ENCODE measurements at places on chromosomes 16 and 17.

GRCh38 chr17:46193151-46193625 is at the start of gene KANSL1:
TSS of gene KANSL1 (minus strand) at chr17:46193429. CDS start at chr17:46172143, 21,286 bp downstream.
- DNase-seq = peak; percentile 78

- no peak for DNase-seq
These were observed 4.6 kb downstream of the PYCR1 start for GRCh38 chr17:81932333-81932983.

DNA sequence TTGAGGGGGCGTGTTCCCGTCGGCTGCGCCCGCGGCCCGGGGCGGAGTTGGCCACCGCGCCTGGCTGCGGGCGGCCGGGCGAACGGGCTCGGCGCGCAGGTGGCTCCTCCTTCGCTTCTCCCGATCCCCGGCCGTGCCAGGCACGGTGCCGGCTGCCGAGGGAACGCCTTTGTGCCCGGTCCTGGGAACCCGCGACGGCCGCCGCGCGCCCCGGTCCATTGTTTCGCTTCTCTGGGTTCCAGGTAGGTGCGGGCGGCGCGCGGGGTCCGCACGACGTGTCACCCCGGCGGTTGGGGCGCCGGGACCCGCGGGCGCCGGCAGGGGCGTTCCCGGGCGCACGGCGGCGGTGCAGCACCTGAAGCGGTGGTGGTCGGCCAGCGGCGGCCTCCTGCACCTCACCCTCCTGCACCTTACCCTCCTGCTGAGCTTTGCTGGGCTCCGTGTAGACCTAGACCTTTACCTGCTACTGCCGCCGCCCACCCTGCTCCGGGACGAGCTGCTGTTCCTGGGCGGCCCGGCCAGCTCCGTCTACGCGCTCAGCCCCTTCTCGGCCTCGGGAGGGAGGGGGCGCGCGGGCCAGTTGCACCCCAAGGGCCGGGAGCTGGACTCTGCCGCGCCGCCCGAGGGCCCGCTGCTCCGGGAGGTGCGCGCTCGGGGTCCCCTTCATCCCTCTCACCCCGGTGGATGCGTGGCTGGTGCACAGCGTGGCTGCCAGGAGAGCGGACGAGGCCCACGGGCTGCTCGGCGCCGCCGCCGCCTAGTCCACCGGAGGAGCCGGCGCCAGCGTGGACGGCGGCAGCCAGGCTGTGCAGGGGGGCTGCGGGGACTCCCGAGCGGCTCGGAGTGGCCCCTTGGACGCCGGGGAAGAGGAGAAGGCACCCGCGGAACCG is 99.9 kb downstream of the EFCAB13 start:
- no peak for DNase-seq

DNA sequence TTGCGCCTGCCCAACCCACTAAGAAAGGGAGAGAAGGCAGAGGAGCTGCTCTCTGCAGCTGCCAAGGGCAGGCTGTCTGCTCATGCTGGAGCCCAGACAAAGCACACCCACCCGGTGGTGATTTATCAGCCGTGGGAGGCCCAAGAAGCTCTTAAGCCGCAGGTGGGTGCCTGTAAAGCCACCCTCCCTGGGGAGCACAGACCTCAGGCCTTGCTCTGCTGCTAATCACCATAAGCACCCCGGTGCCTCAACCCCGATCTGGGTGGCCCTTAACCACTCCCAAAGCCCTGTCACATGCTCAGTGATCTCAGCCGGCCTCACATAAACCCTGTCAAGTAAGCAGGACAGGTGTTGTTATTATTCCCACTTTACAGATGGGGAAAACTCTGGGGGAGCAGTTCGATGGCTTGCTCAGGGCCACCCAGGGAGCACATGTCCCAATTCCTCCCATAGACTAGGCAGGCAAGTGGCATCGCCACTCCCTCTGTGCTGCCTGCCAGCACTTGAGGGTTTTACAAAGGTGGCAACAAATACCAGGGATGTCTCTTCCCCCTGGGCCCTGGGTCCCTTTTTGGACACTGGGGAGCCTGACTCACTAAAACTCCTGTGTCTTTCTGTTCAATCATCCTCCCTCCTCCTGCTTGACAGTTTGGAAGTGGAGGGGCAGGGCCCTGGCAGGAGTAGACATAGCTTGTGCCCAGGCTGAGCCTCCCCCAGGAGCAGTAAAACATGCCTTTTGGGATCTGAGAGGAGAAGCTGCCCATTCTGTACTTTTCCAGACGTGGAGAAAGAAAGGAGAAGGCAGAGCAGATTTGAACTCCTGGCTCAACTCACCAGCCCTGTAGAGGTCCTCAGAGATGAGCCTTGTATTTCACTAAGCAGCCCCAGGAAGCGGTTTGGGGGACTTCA is 299.3 kb downstream of the SOX9 start:
- DNase-seq = no peak

- no peak for DNase-seq
These were observed 48.9 kb downstream of the UBE2G1 start for GRCh38 chr17:4317610-4318009.

DNA sequence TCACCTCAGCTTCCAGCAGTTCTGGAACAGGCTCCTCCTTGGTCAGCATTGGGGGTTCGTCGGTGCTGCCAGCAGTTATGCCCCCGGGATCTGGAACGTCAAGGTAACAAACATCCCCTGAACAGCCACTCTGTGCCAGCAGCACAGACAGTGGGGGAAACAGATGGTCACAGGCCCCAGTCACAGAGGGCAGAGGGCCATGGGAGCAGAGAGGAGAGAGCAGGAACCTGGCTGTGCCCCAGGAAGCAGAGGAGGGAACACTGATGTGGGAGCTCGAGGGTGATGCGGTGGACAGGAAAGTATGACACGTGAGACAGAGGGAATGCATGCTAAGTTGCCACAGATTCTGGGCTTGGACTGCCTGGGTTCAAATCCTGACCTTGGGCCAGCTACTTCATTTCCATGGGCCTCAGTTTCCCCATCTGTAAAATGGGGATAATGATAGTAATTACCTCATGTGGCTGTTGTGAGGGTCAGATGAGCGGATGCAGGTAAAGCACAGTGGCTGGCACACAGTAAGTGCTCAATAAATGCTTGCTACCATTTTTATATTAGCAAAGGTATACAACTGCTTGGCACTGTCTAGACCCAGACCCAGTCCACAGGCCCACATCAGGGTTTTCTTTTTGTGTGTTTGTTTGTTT is 4.9 kb downstream of the BCL7C start:
- DNase-seq = no peak

DNA sequence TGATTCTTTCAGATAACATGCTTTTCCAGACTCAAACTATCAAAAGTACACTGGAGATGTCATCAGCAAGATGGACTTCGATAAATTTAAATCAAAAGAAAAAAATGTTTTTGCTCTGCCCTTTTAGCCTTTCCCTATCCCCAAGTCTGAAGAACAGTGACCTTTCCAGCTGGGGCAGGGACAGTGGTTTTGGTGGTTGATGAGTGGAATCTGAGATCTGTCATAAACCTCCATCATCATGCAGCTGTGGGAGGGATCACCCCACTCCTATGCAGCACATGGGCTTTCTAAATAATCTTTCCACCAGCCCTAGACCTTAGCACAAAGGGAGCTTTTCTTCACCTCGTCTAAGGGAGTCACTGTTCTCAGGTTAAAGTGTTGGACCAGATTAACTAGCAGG is 869.5 kb upstream of the SOX9 start:
- no peak for DNase-seq

DNA sequence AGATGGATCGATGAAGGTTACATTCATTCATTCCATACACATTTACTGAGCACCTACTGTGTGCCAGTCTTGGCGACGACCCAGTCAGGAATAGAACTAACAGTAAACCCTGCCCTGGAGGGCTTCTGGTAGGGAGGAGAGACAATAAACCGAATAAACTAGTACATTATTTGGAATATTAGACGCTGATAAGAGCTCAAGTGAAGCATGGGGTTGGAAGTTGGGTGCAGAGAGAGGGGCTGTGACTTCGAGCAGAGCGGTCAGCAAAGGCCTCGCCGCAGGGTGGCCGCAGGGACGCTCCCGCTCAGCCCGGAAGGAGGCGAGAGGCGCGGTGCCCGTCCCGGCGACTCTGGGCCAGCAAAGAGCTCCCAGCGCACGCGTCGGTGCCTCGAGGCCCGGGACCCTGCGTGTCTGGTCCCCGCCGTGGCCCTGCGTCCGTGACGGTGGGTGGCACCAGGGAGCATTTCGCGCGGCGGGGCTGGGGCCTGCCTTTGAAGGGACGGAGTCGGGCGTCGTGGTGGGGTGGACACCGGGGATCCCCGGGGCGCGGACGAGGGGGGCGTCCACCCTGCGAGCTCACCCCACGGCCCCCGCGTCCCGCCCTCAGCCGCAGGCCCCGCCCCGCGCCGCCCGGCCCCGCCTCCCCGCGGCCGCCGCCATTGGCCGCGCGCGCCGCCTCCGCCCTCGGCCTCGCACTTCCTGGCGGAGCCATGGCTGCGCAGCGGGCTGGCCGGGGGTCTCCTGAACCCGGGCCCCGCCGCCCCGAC is at the start of gene KLHL36:
Gene KLHL36 (plus strand): TSS at position 684 of the 767 bp plus-strand sequence. CDS start 2,357 bp downstream, outside the sequence.
- no peak for DNase-seq

DNA sequence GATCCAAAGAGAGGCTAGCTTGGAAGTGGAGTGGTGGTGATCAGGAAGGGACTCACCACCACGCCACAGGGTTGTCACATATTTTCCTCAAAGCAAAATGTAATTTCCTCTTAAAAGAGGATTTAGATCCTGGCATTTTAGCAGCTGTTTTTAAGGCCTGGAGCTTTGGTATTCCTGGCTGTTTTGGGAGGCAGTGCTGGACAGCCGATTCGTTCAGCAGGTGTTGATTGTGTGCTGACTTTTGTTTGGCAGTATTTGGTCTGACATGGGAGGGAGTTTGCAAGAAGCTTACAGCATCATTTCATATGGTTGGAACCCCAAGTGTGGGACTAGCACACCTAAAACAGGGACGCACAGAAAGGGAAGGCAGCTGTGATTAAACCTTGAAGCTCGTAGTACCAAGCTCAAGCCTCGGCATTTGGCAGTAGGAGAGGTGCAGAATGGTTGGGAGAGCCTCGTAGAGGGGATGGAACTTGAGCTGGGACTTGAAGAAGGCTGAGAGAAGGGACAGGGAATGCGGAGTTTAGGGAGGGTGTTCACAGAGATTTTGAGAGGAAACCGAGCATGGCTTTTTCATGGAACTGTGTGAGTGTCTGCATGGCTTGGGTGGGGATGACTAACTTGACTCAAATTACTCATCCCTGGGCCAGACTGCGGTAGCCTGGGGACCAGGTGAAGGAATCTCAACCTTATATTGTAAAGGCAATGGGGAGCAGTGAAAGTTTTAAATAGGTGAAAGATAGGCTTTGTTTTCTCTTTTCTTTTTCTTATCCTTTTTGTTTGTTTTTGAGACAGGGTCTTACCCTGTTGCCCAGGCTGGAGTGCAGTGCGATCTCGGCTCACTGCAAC is 52.3 kb downstream of the RPTOR start:
- no peak for DNase-seq

GRCh38 chr17:39702901-39703893 is 3.3 kb downstream of the ERBB2 start:
- DNase-seq = no peak

- DNase-seq = no peak
These were observed 86.8 kb upstream of the SALL1 start for GRCh38 chr16:51237861-51238378.

- no peak for DNase-seq
These were observed 16.2 kb downstream of the MYLK3 start for GRCh38 chr16:46731691-46732555.

DNA sequence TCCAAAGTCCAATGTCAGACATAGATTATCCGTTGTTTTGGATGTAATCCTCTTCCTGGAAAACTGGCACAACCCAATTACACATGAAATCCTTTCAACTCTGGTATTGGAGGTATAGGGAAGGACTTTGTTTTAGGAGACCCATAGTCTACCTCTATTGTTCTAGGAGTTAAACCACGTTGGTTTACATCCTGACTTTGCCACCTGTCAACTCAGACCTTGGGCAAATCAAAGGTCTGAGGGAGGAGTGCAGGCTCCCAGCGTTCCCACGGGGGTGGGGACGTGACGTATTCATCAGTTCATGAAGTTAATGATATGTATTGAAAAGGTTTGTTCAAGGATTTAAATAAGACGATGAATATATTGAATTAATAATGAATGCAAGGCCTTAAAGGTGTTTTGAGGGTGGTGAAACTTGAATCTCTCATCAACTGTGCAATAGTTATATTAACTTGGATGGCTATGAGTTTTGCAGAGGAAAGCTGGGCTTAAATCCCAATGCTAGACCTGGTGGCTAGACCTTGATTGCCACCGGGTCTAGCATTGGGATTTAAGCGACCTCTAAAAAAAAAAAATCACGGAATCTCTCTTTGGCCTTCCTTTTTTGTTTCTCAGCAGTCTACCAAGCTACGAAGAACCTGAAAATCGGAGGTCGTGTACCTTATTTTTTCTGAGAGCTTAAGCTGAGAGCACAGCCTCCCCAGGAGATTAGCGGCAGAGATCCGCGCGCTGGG is 744 bp upstream of the NF1 start:
- no peak for DNase-seq

DNA sequence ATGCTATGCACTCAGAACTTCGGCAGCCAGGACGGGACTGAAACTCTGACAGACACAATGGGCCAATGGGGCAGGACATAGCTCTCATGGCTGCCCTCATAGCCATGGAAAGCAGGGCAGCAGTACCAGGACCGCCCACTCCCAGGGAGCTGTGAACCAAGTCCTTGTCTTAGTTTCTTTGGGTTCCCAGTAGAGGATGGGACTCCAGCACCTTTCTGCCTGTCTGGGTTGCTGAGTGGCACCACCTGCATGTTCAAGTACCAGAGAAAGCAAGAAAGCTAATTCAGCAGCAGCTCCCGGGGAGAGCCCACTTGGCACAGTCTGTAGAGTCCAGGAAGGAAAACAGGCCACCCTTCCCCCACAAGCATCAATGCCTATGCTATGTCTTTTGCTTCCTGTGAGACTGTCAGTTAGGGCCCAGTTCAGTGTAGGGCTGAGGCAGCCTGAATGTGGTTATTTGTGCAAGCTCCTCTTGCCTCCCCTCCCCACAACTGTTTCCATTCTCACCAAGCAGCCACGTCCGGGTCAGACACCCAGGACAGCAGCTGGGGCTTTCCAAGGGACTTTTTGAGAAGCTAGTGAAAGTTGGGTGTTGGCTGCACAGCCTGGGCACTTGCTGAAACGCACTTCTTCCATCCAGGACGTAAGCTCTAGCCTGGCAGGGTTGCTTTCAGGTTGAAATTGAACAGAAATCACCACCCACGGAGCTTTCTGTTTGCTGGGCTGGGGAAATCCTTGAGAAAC is 7.8 kb downstream of the SUPT4H1 start:
- no peak for DNase-seq

DNA sequence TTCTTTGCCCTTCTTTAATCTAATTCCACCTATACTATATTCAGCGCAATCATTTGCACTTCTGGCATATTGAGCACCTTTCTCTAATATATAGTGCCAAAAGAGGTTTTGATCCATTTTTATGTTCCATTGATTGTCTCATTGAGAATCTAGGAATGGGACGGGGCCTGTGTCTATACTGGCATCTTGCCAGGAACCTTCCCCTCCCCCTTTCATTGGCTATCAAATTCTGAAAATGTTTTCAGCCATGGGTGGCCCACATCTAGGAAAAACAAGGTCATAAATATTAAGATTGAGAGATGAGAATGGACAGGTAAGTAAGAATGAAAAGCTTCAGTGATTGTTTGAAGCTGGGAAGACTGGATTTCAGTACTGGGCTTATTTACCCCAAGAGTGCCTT is 159.9 kb downstream of the FTO start:
- no peak for DNase-seq

GRCh38 chr16:10114409-10114808 is 67.8 kb downstream of the GRIN2A start:
- no peak for DNase-seq

- no peak for DNase-seq
These were observed 15.1 kb upstream of the CD300LD start for GRCh38 chr17:74607221-74607620.

- no peak for DNase-seq
These were observed at the start of gene ABCA8 for GRCh38 chr17:68955181-68955841. TSS of gene ABCA8 (minus strand) at chr17:68955392. CDS start at chr17:68942034, 13,358 bp downstream.

Measured in epithelial cell of prostate (primary cell).